ENCODE measurements at places on chromosomes 13 and 19.

- DNase-seq, result peak; percentile 92
Measured at GRCh38 chr13:40388617-40389016, 277.8 kb downstream of the FOXO1 start.

DNA sequence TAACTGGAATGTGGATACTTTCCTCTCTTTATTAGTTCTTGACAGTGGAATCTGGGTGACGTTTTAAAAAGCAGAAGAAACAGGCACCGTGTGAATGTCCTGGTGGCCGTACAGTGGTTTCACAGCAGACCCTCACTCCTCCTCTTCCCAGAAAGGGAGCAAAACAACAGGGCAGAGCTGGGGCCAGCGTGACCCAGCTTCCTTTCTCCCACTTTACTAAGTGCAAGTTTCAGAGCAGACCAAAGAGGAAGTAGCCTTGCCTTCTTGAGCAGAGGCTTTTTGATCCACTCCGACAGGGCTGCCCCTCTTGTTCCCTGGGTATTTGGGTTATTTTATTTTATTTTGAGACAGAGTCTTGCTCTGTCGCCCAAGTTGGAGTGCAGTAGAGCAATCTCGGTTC is 19.6 kb upstream of the C19orf33 start:
- no peak for DNase-seq

- DNase-seq, result no peak
Measured at GRCh38 chr19:55457683-55458457, 3.6 kb downstream of the ISOC2 start.

GRCh38 chr13:77026255-77026860 is 601 bp downstream of the FBXL3 start:
- DNase-seq, result peak; percentile 89

DNA sequence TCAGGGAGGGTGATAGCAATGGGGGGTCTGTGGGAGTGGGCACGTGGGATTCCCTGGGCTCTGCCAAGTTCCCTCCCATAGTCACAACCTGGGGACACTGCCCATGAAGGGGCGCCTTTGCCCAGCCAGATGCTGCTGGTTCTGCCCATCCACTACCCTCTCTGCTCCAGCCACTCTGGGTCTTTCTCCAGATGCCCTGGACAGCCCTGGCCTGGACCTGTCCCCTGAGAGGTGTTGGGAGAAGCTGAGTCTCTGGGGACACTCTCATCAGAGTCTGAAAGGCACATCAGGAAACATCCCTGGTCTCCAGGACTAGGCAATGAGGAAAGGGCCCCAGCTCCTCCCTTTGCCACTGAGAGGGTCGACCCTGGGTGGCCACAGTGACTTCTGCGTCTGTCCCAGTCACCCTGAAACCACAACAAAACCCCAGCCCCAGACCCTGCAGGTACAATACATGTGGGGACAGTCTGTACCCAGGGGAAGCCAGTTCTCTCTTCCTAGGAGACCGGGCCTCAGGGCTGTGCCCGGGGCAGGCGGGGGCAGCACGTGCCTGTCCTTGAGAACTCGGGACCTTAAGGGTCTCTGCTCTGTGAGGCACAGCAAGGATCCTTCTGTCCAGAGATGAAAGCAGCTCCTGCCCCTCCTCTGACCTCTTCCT is 9.3 kb upstream of the CEACAM7 start:
- peak; percentile 13 for DNase-seq

GRCh38 chr19:33941133-33941532 is 144.5 kb downstream of the KCTD15 start:
- DNase-seq, result no peak

DNA sequence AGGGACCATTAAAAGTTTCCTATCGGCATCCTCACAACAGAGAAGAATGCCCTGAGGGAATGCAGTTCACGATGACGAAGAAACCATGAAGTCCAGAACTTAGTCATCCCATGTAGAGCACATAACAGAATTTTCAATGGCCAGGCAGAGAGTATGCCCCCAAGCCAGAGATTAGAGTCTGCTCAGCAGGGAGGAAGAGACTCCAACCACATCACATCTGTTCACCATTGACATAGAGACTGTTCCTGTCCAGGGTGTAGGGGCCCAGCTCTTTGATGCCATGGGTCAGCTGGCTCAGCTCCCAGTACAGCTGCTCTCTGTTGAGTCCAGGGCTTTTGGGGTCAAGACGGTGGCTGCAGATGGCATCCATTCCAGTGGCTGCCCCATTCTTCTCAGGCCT is 68.2 kb downstream of the MBD3L1 start:
- DNase-seq, result no peak

DNA sequence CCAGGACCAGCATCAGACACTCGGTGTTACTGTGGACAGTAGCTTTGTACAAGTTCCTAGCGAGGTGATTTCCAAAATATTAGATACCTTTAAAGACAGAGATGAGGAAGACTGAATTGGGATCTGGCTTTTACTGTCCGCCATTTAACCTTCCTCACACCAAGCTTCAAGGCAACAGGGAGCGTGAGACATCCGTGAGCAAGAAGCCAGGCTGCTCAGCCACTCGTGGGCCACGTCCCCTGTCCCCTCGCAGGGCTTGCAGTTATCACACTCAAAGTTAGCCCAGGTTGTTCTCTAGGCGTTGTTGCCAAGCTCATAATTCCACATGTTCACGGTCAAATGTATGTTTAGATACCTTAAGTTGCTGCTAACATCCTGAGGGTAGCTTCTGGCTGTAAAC is 102.9 kb downstream of the COL4A2 start:
- DNase-seq, result no peak

DNA sequence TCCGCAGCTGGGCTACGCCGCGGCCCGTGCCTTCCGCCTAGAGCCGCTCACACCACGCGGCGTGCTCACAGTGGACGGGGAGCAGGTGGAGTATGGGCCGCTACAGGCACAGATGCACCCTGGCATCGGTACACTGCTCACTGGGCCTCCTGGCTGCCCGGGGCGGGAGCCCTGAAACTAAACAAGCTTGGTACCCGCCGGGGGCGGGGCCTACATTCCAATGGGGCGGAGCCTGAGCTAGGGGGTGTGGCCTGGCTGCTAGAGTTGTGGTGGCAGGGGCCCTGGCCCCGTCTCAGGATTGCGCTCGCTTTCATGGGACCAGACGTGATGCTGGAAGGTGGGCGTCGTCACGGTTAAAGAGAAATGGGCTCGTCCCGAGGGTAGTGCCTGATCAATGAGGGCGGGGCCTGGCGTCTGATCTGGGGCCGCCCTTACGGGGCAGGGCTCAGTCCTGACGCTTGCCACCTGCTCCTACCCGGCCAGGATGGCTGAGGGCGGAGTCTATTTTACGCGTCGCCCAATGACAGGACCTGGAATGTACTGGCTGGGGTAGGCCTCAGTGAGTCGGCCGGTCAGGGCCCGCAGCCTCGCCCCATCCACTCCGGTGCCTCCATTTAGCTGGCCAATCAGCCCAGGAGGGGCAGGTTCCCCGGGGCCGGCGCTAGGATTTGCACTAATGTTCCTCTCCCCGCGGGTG is 7.4 kb downstream of the DBP start:
- no peak for DNase-seq

DNA sequence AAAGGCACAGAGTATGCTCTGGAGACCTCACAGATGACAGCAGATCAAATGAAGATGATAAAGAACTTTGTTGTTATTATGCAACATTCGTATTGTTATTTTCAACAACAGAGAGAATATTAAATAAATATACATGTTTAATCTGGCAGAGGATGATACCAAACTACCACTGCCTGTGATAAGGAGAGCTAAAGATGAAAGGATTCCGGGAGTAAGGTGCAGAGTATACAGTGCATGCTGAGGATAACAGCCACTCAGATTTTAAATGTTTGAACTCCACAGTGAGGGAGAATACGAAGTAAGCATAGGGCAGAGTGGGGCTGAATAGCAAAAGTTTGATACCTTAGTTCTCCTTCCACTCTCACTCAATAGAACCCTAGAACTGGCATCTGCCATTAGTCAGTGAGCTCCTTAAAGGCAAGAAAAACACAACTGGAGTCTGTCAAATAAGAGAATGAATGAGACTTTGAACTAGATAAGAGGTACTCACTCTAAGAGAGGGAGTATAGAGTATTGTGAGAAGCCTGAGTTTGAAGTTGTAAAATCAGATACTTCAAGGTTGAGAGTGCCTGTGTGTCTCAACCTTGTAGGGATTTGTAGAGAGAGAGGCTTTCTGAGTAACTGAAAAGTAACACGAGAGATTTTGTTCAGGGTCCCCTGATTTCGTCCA is 78.5 kb downstream of the STARD13 start:
- DNase-seq, result no peak

GRCh38 chr13:94556041-94556440 is 39.9 kb downstream of the TGDS start:
- no peak for DNase-seq

- no peak for DNase-seq
Measured at GRCh38 chr13:110989331-110989730, 74.5 kb upstream of the ANKRD10 start.

GRCh38 chr19:51127755-51128154 is 3.0 kb downstream of the SIGLEC9 start:
- no peak for DNase-seq

- no peak for DNase-seq
Measured at GRCh38 chr13:80224468-80224867, 116.5 kb downstream of the SPRY2 start.

GRCh38 chr13:114309806-114310410 is 4.4 kb upstream of the CHAMP1 start:
- DNase-seq, result no peak

- no peak for DNase-seq
Measured at GRCh38 chr13:53191091-53191490, 162.5 kb downstream of the OLFM4 start.

DNA sequence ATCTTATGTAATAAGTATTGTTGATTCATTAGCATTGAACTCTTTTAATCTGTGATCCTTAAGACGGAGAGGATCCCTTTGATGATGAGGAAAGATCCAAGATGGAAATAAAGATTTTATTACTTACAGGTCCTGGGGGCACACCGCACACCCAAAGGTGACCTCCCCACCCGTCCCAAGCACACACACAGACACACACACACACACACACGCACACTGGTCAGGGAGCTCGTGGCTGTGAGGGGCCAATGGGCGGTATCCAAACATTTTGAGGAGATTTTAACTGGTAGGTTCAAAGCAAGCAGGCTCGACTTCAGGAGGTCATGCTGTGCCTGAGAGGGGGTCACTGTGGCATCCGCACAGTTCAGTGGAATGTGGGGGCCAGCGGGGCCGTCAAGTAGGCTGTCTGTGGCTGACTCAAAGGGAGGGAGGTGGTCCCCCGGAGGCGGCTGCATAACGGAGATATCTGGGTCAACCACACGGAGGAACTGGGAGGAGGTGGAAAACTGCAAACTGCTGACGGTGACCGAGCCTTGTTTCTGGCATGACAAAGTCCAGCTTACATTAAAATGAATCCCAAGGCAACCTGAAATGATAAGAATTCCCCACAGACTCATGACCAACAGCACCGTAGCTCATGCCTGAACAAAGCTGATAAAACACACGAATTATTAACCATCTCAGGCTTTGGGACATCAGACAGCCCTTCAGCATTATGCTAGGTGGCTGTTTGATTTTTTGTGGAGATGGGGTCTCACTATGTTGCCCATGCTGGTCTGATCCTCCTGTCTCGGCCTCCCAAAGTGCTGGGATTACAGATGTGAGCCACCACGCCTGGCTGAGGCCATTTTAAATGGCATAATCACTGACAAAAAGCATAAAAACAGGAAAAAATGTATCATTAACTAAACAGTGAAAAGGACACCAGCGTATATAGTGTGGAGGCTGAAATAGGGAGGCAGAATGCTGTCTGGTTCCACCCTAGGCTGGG is 20.9 kb upstream of the SIGLEC11 start:
- no peak for DNase-seq

DNA sequence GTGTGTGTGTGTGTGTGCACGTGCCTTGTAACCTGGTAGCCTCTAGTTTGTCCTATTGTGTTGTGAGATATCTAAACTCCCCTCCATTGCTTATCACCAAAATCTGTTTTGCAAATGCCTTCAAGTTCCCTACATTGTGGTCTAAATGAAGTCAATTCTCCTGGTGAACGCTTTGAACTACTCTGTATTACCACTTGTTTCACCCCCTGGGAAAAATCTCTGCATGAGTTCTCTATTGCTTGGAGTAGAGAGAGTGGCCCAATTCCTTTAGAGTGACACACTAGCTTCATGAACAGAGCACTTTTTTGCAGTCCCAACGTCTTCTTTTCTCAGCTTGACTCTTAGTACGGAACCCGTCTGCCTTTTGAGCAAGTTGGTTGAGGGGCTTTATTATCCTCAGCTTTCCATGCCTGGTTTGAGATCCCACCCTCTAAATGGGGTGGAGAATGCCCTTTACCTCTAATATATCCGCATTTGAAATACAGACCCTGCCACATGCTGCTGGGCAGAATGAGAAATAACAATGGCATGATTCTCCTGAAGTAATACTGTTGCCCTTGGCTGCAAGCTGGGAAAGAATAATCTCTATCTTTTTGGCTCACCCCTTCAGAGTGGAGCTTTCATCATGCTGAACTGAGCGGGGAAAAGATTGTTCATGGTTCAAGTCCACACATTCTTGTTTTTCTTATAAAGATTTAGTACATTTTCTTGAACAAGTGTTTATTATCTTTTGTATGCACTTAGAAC is 2545.3 kb downstream of the PCDH9 start:
- DNase-seq, result no peak
